Hepatic stellate cell (primary cell): ENCODE measurements at places on chromosomes 2 and 18.

DNA sequence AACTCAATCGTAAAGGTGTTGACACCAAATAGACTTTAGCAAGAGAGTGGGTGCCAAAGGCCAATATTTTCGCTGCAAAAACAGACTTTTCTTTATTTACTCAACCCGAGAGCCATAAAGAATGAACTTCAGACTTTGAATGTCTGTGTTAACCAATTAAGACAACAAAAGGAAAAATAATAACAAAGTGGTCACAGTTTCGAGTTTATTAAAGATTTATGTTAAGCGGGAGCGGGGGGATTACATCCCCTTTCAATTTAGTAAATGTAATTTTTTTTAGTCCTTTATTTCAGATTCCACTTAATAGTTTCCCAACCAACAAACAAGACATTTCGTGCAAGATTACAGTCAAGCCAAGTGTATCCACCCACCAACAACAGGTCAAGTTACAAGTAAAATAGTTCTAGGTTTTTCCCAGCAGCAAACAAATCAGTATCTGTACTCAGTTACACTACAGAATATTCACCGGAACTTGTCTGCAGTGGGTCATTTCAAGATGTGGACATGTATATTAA, 9.0 kb downstream of the CDH2 start:
- no peak for DNase-seq

- DNase-seq = no peak
Observed at GRCh38 chr18:3720159-3720558, 270.2 kb downstream of the TGIF1 start.

- DNase-seq = no peak
Observed at GRCh38 chr2:71181316-71181715, 45.6 kb downstream of the PAIP2B start.

- DNase-seq = no peak
Observed at GRCh38 chr2:179435000-179435399, 170.4 kb upstream of the SESTD1 start.

- DNase-seq = no peak
Observed at GRCh38 chr2:241359481-241360045, 3.5 kb downstream of the FARP2 start.

DNA sequence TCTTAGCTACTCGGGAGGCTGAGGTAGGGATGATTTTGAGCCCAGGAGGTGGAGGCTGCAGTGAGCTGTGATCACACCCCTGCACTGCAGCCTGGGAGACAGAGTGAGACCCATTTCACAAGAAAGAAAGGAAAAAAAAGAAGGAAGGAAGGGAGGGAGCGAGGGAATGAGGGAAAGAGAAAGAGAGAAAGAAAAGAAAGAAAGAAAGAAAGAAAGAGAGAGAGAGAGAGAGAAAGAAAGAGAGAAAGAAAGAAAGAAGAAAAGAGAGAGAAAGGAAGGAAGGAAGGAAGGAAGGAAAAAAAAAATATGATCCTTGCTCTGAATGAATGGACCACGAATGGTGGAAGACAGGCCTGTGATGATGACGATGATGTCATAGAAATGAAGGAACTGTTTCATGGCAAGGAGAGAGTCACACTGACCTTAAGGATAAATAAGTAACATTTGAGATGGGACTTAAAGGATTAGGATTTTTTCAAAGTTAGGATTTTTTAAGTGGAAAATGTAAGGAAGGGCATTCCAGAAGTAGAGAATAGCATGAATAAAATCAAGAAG, 2.2 kb upstream of the GORASP2 start:
- no peak for DNase-seq

DNA sequence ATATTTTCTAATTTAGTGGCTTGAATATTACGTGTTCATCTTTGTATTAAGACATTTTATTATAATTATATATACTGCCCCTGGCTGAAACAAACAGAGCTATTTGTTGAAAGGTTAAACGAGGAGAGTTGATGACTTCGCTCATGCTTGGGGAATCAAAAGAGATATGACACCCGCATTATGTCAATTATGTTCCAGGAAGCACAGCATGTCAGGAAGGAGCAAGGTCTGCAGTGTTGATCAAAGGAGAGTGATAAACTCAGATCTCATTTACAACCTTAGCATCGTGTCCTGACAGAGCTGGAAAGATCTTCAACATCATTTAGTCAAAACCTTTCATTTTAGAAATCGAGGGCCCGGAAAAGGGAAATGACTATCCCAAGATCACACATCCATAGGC, 510.1 kb downstream of the TDRD15 start:
- no peak for DNase-seq

DNA sequence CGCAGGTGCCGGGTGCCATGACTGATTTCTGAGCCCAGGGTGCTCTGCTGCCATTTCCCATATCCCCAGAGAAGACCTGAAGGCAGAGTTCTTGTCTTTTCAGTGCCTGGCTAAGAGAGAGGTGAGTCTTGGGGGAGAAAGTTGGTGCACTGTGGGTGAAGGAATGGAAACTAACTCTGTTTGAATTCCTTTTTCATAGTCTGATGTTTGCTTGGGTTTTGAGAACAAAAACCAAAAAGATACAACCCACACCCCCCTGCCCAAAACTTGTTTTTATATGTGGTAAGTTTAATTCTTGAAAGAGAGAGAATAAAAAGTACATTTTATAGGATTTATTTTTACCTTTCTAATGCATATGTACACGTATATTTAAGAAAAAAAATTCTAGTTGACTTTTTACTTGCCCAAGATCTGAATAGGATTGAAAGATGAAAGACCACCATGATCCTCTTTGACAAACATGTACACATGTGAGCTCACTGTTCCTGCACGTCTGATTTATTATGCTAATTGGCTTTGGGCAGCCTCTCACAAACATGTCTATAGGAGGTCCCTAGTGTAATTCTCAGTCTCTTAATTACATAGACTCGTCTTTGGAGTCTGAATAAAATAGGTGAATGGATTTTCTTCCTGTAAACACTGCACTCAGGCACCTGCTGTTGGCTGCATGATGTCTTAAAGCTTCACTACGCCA, 46.3 kb downstream of the ARL4C start:
- no peak for DNase-seq

- no peak for DNase-seq
Observed at GRCh38 chr2:5696945-5697521, 4.8 kb downstream of the SOX11 start.

DNA sequence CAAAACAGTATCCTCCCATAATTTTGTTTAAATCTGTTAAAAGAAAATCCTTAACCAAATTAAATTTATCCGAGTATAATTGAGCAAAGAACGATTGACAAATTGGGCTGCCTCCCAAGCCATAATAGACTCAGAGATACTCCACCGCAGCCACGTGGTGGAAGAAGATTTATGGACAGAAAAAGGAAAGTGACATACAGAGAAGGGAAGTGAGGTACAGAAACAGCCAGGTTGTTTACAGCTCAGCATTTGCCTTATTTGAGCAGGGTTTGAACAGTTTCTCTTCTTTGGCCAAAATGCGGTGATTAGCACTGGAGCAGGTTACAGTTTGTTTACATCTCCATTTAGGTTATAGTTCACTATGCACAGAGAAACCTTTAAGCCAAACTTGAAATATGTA, 60.8 kb downstream of the KYNU start:
- DNase-seq = no peak

DNA sequence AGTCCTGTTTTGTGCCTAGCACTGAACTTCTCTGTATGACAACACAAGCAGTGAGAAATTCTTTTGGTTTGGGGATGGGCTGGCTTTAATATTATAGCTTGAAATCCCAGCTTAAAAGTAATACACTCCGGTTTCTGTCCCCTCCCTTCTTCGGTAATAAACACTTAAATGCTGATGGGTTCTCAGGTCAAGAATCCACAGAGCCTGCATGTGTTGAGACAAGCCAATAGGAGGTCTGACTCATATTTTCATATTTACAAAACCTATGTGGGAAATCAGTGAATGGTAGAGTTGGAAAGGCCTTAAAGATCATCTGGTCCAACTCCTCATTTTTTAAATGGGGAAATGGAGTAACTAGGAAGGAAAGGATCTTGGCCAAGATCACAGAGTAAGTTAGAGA, 47.5 kb downstream of the VSNL1 start:
- no peak for DNase-seq

DNA sequence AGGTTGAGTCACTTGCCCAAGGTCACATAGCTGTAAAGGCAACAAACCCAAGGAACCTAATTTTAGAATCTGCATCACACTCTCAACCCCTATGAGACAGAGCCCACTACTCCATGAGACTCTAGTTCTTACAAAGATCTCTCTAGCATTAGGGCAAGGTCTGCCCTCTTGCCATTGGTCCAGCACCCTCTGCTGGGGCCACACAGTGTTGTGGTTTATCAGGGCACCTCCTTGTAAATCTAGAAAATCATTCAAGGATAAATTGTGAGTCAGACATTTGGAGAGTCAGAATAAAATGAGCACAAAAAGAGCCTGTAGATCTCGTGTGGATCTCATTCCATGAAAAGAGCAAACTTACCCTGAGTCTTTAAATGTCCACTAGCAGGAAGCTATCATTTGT, 91.2 kb downstream of the SLC8A1 start:
- DNase-seq = no peak

DNA sequence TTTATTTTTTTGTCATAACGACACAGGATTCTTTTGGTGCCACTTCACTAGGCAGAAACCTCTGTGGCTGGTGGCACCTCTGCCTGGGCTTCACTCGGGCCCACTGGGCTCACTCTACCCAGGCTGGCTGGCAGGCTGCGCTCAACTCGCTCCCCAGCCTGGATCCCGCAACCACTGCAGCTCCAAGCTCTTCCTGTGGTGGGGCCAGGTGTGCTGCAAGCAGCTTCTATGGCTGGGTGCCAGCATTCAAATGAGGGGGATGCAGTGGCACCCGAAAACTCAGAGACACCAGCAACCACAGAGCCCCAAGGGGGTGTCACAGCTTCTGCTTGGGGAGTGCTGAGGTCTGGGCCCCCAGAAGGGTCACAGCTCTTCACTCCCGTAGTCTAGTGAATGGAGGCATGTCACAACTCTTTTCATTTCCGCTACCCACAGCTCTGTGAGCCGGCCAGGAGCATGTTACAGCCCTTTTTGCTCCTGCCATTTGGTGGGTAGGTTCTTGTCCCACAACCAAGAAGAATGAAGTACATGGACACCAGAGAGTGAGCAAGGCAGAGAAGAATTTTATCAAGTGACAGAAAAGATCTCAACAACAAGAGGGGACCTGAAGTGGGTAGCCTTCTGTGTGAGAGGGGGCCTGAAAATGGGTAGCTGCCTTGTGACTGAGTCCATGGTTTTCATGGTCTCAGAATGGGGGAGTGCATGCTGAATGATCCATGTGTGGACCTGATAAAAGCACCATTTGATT, 170.1 kb downstream of the UBR3 start:
- no peak for DNase-seq

- DNase-seq = no peak
Observed at GRCh38 chr2:96107708-96108065, 8.7 kb downstream of the ADRA2B start.

- DNase-seq = no peak
Observed at GRCh38 chr2:33617989-33618388, 18.9 kb upstream of the FAM98A start.
